ENCODE measurements at places on chromosomes 11 and 22.

- no peak for DNase-seq
These were observed 12.6 kb downstream of the RSPH14 start for GRCh38 chr22:23129149-23129548.

GRCh38 chr11:93512949-93513667 is 30.1 kb downstream of the SMCO4 start:
- no peak for DNase-seq

DNA sequence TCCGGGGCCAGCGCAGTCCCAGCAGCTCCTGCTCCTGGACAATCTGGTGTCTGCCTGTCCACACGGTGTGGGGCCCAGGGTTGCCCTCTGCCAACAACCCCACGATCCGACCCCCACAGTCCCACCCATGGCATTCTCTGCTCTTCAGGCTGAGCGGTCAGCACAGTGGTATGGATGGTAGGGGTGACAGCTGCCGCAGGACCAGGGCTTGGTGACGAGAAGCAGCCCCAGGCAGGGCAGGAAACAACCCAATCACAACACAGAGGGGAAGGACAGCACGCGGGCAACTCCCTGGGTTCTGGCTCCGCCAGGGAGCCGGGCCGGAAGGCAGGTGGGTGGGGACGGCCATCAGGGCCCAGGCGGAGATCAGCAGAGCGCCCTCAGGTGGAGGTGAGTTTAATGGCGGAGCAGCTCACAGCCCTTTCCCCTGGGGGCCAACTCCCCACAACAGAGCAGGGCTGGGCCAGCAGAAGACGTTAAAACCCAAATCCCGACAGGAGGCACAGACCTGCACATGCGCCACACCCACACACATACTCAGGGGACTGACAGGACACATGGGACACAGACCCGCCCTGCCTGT is 5.3 kb upstream of the CHADL start:
- DNase-seq = no peak

GRCh38 chr11:97419729-97420128 is 1029.9 kb downstream of the JRKL start:
- no peak for DNase-seq

GRCh38 chr11:62457478-62457877 is 38.6 kb downstream of the SCGB1A1 start:
- DNase-seq = no peak

GRCh38 chr22:32058656-32059260 is 15.7 kb downstream of the SLC5A1 start:
- DNase-seq = no peak

DNA sequence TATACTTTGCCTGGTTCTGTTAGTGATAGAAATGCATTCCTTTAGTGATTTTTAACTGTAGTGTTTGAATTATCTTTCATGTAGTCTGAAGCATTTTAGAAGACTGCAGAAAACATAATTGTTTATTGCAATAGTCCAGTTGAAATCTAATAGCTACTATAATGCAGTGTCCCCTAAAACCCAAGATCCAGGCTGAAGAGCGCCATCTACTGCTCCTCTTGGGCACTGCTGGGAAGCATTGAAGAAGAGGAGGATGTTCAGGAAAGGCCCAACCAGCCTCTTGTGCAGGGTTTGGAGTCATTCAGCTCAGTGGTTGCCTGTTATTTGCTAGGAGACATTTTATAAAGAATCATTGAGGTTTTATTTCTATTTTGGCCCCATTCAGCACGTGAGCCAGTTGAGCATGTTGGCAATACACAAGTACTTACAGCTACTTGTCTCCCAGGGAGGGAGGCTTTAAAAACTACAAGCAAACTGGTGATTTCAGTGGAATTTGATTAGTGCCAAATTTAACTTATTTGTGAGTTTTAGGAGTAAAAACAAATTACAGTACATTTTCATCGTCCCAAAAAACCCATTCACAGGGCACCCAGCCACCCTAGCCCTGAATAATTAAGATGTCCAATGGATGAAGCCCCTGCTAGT is 74.9 kb upstream of the HORMAD2 start:
- DNase-seq = peak; percentile 35

DNA sequence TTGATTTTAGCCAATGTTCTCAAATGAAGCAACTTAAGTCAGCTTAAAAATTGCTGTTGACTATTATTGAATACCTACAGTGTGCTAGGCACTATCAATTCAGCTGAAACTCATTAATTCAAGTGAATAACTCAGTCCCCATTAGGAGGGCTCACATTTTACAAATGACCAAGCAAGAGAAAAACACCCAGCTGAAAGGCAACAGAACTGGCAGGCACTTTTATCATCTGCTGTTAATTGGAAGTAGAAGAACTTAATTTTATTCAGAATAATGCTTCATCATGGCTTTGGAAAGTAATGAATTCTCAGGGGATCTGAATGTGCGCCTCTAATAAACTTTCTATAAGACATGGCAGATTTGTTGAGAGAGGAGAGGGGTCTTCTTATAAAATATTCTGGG is 1066.9 kb downstream of the DLG2 start:
- DNase-seq = no peak

GRCh38 chr22:19048531-19048930 is 73.7 kb downstream of the DGCR2 start:
- no peak for DNase-seq

GRCh38 chr22:46149512-46150033 is 753 bp upstream of the PPARA start:
- DNase-seq = no peak

DNA sequence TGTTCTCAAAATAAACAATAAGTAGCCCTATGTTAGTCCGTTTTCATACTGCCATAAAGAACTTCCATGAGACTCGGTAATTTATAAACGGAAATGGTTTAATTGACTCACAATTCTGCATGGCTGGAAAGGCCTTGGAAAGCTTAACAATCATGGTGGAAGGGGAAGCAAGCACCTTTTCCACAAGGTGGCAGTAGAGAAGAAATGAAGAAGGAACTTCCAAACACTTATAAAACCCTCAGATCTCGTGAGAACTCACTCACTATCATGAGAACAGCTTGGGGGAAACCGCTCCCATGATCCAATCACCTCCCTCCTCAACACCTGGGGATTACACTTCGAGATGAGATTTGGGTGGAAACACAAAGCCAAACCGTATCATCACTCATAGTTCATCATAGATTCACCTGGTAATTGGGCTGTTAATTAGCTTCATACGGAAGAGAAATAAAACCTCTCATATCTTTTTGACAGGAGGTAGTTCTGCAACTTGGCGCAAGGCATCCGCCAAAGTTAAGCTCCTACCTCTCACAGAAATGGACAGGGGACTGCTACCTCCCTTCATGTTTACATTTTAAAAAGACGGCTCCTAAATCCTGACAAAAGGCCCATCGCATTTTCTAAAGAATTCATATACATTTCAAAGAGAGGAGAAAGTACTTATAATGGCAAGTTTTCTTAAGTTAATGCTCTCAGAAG is 49.0 kb downstream of the MUC15 start:
- DNase-seq = peak; percentile 22

GRCh38 chr11:75174781-75175370 is 24.0 kb downstream of the SLCO2B1 start:
- DNase-seq = no peak

DNA sequence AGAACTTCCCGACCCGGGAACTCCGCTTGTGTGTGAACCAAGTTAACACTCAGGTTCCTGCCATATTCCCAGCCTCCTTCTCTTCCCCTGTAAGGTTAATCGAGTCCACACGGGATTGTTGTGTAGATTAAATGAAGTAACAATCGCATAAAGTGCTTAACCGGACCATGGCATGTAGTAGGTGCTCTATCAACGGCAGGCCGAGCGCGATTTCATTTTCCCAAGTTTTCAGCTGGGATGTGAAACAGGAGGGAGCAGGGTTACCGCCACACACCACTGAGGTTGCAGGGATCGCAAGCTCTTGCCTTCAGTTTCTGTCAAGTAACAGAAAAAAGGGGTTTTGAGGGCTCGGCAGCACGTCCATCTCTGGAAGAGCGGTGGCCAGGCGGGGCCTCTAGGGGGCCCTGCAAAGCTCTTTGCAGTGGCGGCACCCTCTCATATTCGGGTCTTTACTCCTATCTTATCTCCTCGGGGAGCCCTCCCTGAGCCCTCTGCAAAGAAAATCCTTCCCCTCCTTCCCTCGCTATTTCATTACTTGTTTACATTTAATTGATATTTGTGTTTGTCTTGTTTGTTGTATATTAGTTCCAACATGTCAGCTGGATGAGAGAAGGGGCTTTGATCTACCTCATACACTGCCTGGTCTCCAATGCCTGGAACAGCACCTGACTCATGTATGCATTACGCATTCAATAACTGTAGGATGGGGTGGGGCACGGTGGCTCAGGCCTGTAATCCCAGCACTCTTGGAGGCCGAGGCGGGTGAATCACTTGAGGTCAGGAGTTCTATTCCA is 816 bp upstream of the PLEKHA7 start:
- no peak for DNase-seq

DNA sequence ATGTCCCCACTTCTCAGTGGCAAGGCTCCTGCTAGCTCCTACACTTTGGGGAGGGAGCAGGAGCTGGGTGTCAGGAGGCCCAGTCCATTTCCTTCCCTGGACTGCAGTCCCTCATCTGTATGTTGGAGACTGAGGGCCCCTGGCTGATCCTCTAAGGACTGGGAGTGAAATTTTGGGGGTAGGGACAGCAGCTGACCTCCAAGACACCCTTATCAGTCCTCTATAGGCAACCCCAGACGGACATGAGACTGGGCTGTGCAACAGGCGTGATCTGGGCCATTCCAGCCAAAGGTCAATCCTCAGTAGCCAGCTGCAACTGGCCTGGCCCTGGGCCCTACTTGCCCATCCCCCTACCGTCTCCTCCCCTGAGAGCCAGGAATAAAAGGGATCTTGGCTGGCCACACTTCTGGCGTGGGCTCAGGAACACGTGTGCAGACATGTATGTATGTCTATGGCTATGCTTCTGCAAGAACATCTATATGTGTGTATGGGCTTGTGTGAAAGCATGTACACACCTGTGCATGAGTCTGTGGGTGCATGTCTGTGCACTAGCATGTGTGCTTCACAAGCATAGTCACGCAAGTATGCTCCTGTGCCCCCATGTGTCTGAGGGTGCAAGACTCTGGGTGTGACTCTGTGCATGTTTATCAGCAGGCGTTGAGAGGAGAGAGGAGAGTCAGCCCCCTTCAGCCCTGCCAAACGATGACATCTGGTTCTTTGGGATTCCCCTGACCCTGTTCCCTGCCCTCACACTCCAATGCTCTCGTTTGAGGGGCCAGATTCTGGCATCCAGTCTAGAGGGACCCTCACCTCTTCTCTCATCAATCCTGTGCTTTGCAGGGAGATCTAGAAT is 24.6 kb upstream of the DGAT2 start:
- DNase-seq = no peak

DNA sequence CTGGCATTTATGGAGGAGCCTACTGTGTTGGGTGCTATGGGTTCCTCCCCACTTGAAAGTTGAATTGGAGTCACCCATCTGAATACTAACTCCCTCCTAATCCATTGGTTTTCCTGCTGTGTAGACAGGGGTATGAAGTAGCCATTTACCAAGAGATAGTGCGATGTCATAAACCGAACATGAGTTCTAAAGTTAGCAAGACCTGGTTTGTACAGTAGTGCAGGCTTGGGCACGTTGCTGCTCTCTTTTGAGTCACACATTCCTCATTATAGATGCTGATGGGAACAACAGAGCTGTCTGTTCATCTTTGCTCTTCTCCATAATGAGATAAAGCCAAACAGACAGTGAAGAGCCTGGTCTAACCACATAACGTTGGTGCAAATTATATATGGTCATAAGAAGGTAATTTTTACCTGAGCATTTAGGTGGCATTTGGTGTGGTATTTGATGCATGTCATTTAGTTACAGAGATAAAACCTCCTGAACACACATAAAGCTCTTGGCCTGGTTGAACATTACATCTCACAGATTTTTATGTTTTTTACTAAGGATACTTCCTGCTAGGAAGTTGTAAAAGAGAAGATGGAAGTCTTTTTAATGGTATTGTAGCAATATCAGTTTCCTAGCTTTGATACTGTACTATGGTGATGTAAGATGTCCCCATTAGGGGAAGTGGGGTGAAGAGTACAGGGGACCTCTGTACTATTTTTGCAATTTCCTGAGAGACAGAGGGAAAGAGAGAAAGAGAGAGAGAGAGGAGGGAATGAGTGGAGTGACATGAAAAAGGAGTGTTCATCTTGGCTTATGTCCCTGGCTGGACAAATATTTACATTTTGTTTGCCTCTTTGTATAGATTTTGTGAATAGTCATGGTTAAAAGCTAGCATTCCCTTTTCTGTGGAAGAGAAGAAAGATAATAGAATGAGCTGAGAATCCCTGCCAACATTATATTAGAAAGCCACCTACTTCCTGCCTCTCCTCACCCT is 27.9 kb downstream of the GRAP2 start:
- no peak for DNase-seq

DNA sequence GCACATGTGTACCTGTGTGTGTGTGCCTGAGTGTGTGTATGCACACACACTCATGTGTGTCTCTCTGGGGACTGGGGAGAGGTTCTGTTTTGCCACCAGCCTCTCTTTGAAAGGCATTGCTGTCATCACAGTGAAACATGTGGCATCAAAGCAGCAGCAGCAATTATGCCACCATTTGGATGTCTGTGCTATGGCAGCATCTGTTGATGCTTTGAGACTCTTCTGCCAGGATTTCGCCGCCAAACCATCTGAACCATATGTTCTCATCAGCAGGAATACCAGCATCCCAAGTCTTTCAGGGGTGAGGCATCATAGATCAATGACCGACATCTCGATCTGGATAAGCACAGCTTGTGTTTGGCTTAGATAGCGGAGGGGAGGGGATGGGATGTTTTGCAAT is 168.6 kb downstream of the FAT3 start:
- DNase-seq = no peak

DNA sequence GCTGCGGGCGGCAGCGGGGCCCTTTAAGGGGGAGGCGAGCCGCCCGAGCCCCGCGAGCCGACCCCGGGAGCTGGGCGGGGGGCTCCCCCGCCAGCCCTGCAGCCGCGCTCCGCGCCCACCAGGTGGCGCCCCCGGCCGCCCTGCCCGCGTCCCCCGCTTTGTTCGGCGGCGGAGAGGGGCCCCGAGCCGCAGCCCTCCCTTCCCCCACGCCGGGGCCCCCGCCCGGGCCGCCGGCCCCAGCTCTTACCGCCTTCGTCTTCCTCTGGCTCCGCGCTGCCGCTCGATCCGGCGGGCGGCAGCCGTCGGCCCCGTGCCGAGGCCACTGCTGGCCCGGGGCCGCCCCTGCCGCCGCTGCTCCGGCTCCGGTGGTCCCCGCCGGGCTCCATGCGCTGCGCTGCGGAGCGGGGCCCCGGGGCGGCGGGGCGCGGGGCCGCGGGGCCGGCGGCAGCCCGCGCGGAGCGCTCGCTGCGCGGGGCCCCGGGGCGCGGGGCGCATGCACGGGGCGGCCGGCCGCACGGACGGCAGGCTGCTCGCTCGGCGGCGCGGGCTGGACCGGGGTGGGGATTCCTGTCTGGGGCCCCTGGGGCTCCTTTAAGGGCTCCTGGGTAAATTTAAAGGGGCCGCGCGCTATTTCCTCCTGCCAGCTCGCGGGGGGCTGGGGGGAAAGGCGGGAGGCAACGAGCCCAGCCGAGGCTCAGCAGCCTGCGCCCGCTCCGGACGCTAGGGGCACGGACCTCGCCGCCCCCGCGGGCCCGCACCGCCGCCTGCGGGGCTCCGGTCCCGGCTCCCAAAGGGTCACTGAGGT is at the start of gene ZFTA:
TSS of gene ZFTA (minus strand) at position 539 of the 805 bp plus-strand sequence. CDS start at position 386, 153 bp downstream.
- peak; percentile 35 for DNase-seq

- DNase-seq = no peak
These were observed 856.2 kb upstream of the CCDC90B start for GRCh38 chr11:84142411-84142810.

- no peak for DNase-seq
These were observed 64.8 kb downstream of the TENM4 start for GRCh38 chr11:79375818-79376550.

GRCh38 chr22:19819911-19820879 is 34.5 kb downstream of the GNB1L start:
- no peak for DNase-seq

GRCh38 chr22:24424901-24425775 is 2.3 kb upstream of the ADORA2A start:
- no peak for DNase-seq

- no peak for DNase-seq
These were observed 416.3 kb downstream of the AASDHPPT start for GRCh38 chr11:106493751-106494150.

Data from HS-27A (cell line).